Ascending aorta (tissue), 2 donors: ENCODE measurements at places on chromosomes 3 and 15.

- no peaks in the 10 kb centered on the region for H3K36me3 ChIP-seq
- H3K27ac ChIP-seq: no peak overlapping the region
- no peaks in the 10 kb centered on the region for H3K27me3 ChIP-seq
- no peaks in the 10 kb centered on the region for H3K4me1 ChIP-seq
Observed at GRCh38 chr15:65805019-65805745, 13.1 kb upstream of the DENND4A start.

GRCh38 chr15:72197041-72197459 is 537 bp downstream of the GRAMD2A start:
- no peaks in the 10 kb centered on the region for H3K27me3 ChIP-seq
- peak overlapping the region; percentile 57 for H3K4me3 ChIP-seq
- H3K4me1 ChIP-seq: peaks cover 6% of the 10 kb centered on the region
- peaks cover 34% of the 10 kb centered on the region for H3K36me3 ChIP-seq
- no peak for DNase-seq

- no peaks in the 10 kb centered on the region for H3K4me1 ChIP-seq
- H3K27me3 ChIP-seq: no peaks in the 10 kb centered on the region
- no peak for DNase-seq
- H3K27ac ChIP-seq: no peak overlapping the region
- no peak overlapping the region for H3K4me3 ChIP-seq
Observed at GRCh38 chr15:57649138-57649537, 57.4 kb upstream of the POLR2M start.

DNA sequence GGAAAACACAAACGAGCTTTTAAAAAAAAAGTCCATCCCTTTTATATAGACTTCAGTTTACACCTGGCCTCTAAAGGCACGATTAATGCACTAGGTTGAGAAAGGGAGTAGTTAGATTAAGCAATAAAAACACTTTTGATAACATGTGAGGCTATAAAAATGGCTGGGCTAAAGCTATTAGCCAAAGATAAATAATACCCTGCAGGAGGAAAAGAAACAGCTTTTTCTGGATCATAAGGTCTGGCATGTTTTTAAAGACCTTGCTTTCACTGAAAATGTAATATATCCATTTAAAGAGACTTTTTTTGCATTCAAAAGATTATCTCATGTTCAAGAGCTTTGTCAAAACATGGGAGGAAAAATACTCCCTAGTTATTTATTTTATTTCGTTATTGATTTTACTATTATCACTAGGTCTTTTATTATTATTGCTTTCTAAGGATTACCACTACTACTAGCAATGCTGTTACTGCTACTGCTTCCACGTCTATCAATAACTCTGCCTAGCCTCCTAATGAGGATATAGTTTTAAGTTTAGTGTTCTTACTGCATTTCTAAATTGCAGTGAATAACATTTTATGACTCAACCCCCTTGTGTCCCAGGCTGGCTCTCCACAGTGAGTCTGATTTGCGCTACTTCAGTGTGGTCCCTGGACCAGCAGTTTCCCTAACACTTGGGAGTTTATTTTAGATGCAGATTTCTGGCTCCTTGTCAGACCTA is 93.4 kb downstream of the THRB start:
- peaks cover 4% of the 10 kb centered on the region for H3K4me1 ChIP-seq
- no peak overlapping the region for H3K4me3 ChIP-seq
- H3K36me3 ChIP-seq: no peaks in the 10 kb centered on the region
- peak overlapping the region; percentile 71 for H3K27ac ChIP-seq
- H3K27me3 ChIP-seq: no peaks in the 10 kb centered on the region
